ENCODE measurements at places on chromosomes 5 and 9. TPM values are rescaled to one million over a fixed set of nuclear protein-coding genes. Genes with fewer than 3 reads are reported as not detected.

GRCh38 chr5:92548346-92548745 lies 1032.7 kb downstream of the NR2F1-AS1 start:
- DNase-seq = no peak

- DNase-seq = no peak
Measured at GRCh38 chr5:180283026-180283615, 8.8 kb downstream of the MAPK9 start.

DNA sequence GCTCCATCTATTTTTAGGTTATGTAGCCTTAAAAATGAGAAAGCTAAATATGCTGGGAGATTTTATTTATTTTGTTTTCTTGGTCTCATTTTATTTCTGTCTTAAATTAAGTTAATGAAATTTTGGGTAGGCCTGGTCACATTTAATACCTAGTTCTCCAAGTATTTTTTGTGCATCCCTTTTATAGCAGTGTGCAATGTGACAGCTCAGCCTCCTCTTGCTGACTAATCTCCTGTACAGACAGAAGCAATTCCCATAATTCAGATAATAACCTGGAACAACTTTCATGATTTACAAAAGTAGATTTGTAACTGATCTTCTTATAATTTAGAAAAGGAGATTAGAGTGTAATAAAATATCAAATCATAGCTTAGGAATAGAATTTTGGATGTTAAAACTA lies 403.9 kb downstream of the ADGRV1 start:
- no peak for DNase-seq

DNA sequence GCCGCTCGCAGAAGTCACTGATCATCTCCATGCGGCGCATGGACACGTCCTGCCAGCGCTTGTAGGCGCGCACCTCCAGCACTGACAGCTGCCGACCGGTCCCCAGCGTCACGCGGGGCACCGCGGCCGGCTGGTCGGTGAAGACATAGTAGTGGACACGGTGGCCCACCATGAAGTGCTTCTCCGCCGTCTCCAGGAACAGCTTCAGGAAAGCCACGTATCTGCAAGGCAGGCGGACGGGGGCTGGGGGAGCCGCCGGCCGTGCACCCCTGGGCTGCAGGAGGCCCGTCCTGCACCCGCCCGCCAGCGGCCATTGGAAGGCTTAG lies 18.9 kb downstream of the ABO start:
- no peak for DNase-seq

DNA sequence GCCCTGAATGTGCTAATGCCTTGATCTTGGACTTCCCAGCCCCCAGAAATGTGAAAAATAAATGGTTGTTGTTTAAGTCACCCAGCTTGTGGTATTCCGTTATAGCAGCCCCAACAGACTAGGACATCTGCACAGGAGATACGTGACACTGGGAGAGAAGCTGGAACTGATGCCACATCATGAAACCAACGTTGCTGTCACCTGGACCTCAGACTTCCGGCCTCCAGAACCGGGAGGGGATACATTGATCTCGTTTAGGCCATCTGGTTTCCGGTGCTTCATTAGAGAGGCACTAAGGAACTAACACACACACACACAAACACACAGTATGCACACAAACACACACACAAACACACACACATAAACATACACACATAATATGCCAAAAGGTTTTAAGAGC lies 75.0 kb upstream of the ICE1 start:
- no peak for DNase-seq

GRCh38 chr5:132754947-132755346 lies 7.7 kb downstream of the CCNI2 start:
- no peak for DNase-seq

DNA sequence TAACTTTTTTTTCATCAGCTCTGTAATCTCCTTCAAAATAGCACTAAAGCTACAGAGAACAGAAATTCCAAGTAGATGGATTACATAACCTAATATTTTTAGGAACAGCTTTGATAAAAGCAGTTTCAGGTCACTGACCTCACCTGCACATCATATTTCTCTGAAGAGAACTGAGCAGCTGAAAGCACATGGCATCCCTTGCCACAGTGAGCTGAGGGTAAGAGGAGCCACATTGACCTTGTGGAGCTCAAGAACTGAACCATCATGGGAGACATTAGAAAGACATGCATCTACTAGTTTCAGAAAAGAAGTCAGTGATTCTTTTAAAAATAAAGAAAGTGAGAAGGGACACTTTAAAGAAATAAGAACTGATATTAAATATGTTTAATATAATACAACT lies 222.7 kb downstream of the CFAP90 start:
- no peak for DNase-seq

DNA sequence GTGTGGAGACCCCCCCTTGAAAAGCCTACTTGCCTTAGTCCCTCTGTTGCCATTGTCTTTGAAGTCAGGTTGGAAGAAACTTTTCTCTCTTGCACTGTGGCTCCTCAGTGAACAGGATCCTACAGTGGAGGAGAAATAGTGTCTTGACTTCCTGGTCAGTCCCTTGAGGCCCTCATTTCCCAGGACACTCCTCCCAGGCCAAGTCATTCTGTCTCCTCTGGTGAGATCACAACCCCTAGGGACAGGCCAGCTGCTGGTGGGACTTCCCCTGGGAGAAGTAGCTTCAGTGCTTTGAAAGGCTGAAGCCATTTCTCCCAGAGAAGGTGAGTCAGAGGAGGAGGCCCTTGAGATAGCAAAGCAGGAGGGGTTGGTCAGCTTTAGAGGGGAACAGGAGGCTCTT lies 10.1 kb upstream of the GRIA1 start:
- no peak for DNase-seq

- no peak for DNase-seq
Measured at GRCh38 chr5:124199893-124200292, 546.5 kb downstream of the ZNF608 start.

GRCh38 chr9:134570151-134570621 lies 71.4 kb upstream of the COL5A1 start:
- DNase-seq = peak; percentile 78

DNA sequence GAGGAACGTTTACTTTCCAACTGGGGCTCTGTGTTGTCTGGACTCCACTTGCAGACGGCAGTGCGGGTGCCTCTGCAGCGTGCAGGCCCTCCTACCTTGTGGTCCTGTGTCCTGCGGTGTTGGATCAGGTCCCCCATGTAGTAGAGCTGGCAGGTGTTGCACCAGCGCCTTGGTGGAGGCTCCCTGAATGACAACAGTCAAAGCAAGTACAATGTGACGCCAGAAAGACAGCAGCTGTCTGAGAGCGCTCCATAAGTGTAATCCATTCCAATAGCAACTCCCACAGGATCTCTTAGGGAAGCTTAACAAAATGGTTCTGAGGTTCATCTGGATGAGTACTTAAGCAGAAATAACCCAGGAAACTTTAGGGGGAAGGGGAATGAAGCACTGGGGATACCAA lies 9.9 kb downstream of the BBLN start:
- no peak for DNase-seq

GRCh38 chr9:114169952-114170770 lies 14.8 kb downstream of the COL27A1 start:
- DNase-seq = peak; percentile 51

DNA sequence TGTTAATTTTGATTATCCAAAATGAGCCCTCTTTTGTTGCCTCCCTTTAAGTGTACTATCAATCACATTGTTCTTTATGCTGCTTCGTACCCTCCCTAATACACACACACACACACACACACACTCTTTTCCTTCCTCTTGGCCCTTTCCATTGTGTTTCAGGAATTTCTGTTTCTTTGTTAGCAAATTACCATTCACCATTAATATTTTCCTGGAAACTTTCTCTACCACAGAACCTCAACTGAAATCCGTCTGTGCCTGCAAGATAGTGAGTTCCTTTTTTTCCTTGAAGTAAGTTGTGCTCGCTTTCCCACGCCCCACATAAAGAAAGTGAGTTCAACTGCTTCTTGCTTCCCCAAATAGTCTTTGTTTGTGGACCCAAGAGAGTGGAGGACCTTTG lies 61.8 kb downstream of the SMIM15 start:
- no peak for DNase-seq

- no peak for DNase-seq
Measured at GRCh38 chr5:96065685-96066385, 104.2 kb upstream of the ELL2 start.

DNA sequence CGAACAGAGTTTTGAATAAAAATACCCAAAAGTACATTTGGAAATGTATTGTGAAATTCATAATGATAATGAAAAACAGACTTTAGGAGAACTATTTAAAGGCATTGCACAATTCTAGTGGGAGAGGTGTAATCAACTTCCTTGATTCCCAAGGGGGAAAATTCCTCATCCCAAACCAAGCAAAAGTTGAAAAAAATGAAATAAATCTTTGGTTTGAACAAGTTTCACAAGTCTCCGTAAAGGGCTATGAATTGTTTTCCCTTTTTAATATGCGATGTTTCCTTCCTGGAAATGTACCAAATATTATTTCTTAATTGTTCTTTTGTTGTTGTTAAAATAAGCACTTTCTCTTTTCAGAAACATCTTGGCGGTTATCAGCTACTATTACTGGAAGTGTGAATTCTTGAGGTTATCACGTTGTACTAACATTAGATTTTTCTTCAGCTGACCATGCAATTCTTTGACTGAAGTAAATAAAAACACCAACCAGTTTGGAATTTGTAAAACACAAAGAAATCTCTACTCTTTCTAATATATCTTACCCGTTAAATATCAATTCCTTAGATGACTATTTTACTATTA lies 59.3 kb downstream of the SVEP1 start:
- no peak for DNase-seq

GRCh38 chr9:15722888-15723287 lies 170.0 kb downstream of the CCDC171 start:
- no peak for DNase-seq

- no peak for DNase-seq
Measured at GRCh38 chr5:72129725-72130124, 22.4 kb downstream of the MAP1B start.

DNA sequence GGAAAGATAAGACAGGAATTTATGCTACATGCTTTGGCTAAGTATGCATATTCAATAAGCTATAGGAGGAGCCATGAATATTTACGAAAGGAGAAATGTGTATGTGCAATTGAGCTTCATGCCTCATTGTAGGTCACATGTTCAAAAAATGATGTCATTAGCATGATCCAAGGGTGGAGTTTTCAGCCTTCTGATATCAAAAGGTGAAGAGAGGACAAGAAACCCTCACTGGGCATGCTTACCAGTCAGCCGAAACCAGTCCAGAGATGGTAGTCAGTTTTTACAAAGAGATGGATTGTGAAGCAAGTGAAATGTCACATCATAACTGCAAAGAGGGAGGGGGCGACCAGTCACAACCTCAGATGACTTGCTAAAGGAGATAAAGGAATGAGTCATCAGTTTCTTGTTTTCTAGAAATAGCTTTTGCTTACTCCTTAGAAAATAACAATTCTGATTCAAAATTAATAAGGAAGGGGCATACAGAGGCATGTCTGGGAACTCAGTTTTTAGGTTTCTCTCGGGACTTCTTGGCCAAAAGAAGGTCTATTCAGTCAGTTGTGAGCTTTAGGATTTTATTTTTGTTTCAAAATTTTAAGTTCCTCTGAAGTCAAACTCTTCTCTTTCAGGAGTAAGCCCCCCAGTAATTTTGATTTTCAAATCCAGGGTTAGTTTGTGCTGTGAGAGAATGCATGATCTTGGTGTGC lies 1067.8 kb upstream of the EDIL3 start:
- no peak for DNase-seq

DNA sequence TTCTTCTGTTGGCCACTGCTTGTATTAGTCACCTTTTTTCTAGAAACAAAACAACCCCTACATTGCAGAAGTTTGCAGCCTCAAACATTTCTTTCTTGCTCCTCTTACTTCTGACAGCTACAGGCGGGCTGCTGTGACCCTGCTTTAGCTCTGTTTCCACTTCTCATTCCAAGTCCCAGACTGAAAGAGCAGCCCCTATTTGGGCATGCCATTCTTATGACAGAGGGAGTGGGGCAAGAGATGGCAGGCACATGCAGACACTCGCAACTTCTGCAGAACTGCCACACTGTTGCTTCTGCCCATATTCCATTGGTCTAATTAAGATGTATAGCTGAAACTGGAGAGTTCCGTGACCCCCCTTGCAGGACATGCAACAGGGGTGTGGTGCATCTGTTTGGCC lies 19.6 kb upstream of the RPS23 start:
- no peak for DNase-seq

DNA sequence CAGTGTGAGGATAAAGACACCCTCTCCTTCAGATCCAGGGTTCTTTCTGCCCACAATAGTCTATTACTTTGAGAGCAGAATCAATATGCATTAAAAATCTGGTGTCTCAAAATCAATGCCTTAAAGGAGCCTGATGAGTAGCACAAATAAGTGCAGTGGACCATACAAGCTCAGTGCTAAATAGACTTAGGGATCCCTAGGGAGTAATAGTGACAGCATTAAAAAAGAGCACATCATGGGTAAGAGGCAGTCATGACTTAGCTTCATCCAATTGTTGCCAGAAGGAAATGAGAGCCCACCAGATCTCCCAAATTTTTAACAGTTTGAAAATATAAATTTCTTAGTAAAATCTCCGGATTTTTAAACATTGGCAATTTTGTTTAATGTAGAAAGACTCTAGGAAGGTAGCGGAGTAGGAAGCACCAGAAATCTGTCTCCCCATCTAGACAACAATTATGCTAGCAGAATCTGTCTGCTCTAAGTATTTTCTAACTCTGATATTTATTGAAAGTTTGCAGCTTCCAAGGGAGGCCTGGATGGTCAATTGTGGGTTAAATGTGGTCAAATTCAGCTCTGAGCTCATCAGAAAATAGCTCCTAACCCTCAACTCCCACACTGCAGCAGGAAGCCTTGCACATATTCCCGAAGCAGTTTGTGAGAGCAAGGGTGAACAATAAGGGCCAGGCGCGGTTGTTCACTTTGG lies 443.9 kb downstream of the TLE1 start:
- DNase-seq = no peak

GRCh38 chr5:157382996-157383800 lies 76.8 kb upstream of the NIPAL4 start:
- no peak for DNase-seq

DMGDH gene
- 1.7 TPM for total RNA-seq

LAMC3 gene
- 0.29 TPM for total RNA-seq

RMRP gene
- total RNA-seq = 21,166 TPM

TMC1 gene
- total RNA-seq = 0.69 TPM

PTPRD gene
- total RNA-seq = 51.2 TPM

NR2F1-AS1 gene
- 19.7 TPM for total RNA-seq

ZNF354C gene
- 6.3 TPM for total RNA-seq

TAF11L10 gene
- total RNA-seq = not detected

LHFPL2 gene
- 34.9 TPM for total RNA-seq

Data from posterior vena cava (tissue), 2 donors.